ENCODE measurements at places on chromosomes 5 and 9.

DNA sequence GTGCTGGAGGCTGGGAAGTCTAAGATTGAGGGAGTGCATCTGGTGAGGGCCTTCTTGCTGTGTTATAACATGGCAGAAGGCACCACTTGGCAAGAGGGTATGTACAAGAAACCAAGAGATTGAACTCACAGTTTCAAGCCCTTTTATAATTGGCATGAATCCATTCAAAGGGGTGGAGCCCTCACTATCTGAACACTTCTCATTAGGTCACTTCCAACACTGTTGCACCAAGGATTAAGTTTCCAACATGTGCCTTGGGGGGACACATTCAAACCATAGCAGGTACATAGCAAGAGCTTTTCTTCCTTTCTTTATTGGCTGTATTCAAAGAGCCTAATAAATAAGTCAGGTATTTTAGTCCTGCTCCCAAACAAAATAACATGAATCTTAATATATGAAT lies 62.7 kb downstream of the PRELID2 start:
- no peak for DNase-seq

DNA sequence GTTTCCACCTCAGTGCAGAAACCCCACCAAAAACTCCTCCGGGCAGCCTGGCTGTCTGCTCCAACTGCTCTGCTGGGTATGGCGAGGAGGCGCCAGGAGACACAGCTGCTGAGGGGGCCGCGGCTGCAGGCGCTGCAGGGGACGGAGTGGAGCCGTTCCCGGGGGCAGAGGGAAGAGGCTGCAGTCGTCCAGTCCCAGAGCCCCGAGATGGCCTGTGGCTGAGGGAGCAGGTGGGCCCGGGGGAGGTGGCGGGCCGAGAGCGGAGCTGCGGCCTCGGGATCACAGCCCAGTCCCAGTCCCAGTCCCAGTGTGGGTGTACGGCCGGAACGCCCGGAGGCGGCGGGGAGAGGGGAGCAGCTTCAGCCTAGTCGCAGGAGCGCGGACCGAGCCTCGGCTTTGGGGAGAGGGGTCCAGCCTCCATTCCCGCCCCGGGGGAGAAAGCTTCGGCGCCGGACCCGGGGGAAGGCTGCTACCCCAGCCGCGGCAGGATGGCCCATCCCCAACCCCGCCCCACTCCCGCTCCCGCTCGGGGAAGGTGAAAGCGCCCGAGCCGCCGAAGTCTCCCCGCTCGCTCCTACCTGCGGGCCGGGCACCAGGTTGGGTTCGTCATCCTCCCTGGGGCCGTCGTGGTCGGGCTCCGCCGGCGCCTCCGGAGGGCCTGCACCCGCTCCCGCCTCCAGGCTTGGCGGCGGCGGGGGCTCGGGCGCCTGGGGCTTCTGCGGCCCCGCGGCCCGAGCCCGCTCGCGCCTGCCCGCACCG lies 513 bp downstream of the FAM193B start:
- peak; percentile 61 for DNase-seq

- DNase-seq = no peak
Measured at GRCh38 chr5:77015938-77016569, 14.2 kb upstream of the AGGF1 start.

GRCh38 chr9:75715360-75715759 lies 175.1 kb upstream of the PCSK5 start:
- DNase-seq = no peak

GRCh38 chr5:132049093-132049492 lies 11.4 kb upstream of the IL3 start:
- no peak for DNase-seq

DNA sequence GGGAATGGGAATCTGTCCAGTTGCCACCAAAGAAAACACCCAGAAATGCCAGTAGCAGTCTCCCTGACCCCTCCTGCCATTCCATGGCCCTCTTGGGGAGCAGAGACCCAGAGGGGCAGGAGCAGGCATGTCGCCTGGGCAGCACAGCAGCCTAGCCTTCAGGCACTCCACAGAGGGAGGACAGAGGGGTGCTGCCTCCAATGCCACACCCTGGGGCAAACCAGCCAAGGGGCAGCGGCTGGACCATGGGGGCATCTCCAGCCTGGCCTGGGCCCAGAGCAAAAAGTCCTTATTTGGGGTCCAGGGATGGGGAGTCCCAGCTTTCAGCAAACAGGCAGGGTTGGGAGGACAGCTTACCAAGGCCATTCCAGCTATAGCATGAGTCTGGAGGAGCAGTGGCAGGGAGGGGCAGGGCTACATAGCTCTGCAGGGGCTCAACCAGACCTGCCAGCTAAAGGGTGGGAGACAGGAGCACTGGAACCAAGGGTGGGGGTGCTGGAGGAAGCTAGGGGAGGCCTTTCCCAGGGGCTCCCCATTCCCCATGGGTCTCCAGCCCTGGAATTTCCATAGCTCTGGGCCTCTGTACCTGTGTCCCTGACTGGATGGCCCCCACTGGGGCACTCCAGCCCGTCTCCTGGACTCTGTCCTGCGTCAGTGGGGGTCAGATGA lies 6.7 kb downstream of the BRD3 start:
- peak; percentile 41 for DNase-seq

DNA sequence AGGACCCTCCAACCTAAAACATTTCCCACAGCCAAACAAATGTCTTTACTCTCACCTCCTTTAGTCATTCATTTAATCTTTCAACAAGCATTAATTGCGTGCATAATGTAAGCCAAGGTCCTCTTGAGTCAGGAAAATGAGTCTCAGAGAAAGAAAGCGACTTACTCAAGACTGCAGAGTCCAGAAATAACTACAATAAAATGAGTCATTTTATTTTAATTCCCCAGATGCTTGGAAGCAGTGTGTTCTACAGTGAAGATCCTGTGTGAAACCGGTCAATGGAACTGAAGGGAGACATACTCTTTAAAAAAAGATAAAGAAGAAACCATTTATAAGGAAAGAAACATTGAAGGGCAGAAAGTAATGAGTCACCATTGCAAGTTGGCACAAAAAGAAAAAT lies 513.7 kb downstream of the CDK5RAP2 start:
- no peak for DNase-seq

- DNase-seq = no peak
Measured at GRCh38 chr9:94783928-94784327, 57.4 kb downstream of the AOPEP start.

- DNase-seq = no peak
Measured at GRCh38 chr9:81384911-81385310, 304.4 kb downstream of the TLE1 start.

- DNase-seq = no peak
Measured at GRCh38 chr9:129624947-129625346, 1.0 kb upstream of the NTMT1 start.

GRCh38 chr5:31273631-31274378 lies 80.3 kb downstream of the CDH6 start:
- no peak for DNase-seq

GRCh38 chr5:174187001-174187400 lies 141.5 kb downstream of the NSG2 start:
- DNase-seq = no peak

GRCh38 chr5:17436761-17437221 lies 61.2 kb upstream of the TAF11L2 start:
- no peak for DNase-seq

GRCh38 chr5:128667152-128667551 lies 129.1 kb upstream of the FBN2 start:
- DNase-seq = no peak

DNA sequence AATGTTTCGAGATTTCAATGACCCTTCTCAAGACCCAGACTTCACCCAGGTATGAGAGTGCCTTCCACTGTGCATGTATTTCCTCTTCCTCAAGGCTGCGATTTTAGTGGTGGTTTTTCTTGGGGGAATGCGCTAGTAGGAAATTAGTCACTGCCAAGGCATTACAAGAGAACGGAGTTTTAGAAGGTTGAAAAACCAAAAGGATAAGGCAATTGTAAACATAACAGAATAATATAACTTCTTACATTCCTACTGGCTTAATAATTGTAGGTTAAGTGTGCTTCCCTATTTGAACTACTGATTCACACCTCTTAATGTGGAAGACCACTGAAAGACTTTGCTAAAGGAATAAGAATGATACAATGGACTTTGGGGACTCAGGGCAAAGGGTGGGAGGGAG lies 38.9 kb downstream of the ACO1 start:
- no peak for DNase-seq

DNA sequence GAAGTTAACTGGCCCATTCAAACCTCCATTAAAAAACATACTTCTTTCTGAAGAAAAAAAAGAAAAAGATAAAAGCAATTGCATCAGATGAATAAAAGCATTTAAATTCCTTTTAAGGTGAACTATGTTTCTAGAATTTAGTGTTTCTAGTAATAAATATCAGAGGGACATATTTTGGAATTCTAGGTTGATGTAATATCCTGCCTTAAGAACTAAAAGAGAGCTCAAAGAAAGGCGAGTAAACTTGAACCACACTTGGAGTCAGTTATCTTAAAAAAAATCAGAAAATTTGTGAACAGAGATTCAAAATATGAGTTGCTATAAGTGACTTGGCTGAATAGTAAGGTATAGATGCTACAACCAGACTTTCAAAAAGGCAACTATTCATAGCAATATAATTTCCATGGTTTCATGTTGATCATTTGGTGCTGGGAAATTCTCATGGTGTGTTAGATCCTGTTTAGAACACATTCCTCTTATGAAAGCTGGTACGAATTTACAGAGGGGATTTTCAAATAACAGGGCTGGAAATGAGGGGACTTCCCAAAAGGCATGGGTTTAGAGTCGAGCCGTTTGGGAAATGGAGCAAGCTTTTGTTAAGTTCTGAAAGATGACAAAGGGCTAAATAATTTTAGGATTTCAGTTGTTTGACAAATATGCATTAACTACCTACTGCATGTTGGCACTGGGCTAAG lies 37.6 kb upstream of the RAI14 start:
- no peak for DNase-seq

DNA sequence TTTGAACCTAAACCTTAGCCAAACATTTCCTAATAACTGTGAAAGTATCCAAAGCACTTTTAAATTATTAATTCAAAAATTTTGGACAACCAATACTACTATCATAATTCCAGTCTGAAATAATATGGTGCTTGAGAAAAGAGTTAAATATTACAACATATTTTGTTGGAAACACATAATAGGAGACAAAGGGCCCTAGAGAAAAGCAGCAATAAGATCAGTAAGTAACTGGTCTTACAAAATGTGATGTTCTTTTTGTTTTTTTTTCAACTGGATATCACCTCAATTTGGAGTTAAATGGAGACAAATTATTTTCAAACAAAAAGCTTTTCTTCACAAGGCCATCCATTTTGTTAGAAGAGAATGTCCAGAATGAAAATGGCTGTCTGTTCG lies 21.1 kb downstream of the SRFBP1 start:
- DNase-seq = no peak

GRCh38 chr5:149372076-149372795 lies 6.9 kb downstream of the IL17B start:
- no peak for DNase-seq

DNA sequence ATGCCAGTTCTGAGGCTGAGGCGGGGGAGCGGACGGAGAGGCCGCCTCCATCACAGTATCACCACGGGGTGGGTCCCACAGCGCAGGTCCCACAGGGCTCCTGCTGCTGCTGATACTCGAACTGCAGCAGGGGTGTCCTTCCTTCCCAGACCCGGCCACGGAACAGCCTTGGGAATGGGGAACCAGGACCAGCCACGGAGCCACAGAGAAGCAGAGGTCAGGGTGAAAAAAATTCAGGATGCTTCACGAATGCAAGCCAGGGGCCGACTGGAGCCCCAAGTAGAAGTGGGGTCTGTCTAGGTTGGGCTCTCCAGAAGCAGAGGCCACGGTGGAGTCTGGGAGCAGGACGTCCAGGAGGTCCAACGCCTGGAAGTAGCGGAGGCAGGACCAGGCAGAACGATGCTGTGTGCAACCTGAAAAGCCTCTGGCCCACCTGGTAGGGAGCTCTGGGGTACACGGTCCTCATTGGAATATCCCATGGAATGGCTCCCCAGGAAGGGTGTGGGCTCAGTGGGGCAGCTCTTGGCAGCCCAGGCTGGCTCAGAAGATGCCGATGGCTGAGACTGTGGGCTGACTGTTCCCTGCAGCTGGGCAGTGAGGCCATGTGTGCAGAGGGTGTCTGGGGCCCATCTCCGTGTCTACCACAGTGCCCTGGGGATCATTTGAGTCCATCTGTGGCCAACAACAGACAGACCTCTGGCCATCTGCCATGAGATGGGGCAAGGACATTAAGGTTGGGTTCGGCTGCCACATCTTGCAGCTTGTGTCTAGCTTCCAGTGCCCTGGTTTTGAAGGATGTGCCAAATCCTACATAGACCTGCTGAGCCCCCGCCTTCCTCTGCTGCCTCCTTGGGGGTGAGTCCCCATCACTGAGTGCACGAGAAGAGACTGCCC lies 66.9 kb upstream of the FCN1 start:
- no peak for DNase-seq

DNA sequence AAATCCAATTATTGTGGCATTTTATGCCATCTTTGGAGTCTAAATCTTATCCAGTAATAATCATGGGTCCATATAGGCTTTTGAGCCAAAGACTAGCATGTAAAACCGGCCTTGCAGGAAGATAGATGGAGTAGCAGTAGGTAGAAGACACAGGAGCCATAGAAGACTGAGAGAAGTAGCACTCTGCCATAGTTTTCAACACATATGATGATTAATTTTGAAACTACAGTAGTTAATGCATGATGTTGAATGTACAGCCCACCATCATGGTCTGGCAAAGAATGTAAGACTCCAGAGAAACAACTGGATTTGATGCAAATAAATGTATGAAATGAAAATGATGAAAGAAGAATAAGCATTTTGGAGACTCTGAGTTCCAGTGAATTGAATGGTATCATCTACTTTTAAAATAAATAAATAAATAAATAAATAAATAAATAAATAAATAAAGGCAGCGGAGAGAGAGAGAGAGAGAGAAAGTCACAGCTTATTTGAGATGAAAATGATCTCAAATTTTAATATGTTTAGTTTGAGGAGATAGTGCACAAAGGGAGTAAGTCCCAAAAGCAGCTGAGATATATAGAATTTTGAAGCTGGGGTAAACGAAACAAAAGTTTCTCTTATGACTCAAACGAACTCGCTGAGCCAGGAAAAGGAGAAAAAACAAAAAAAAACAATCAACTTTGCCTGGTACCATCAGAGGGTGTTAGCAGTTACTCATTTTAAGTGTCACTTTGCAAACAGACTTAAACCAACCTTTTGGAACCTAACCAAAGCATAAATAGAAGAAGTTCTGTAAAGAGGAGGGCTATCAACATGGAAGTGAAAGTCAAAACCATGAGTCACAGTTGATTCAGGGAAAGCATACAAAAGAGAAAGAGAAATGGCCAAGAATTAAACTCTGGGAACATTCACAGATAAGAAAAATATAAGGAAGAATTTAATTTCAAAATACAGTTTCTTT lies 388.7 kb downstream of the CETN3 start:
- no peak for DNase-seq

DNA sequence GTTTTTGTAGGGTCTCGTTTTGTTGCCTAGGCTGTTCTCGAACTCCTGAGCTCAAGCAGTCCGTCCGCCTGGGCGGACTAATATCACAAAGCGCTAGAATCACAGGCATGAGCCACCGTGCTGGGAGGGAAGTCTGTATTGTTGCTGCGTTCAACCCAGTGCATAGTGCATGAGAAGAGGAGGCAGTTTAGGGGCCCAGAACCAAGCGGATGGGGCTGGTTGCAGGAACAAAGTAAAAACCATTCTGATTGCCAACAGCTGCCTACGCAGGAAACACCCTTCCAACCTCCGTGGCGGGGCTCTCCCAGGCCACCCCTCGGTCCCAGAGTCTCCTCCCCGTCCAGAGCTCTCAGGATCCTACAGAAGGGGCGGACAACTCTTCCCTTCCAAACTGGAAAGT lies 87.1 kb downstream of the ANXA2R start:
- DNase-seq = no peak

Measured in ureter (tissue), 1 donor.